Aorta (tissue), 5 donors: ENCODE measurements at places on chromosomes 6 and 20.
A peak's percentile ranks its signal among the peaks of the same experiment; 100 is the strongest.

- H3K27me3 ChIP-seq, result no peaks in the 10 kb centered on the region
- no peak overlapping the region for H3K4me3 ChIP-seq
- no peak overlapping the region for H3K27ac ChIP-seq
- H3K4me1 ChIP-seq, result no peaks in the 10 kb centered on the region
- H3K36me3 ChIP-seq, result no peaks in the 10 kb centered on the region
These were observed 83.3 kb upstream of the TGM3 start for GRCh38 chr20:2212456-2213015.

DNA sequence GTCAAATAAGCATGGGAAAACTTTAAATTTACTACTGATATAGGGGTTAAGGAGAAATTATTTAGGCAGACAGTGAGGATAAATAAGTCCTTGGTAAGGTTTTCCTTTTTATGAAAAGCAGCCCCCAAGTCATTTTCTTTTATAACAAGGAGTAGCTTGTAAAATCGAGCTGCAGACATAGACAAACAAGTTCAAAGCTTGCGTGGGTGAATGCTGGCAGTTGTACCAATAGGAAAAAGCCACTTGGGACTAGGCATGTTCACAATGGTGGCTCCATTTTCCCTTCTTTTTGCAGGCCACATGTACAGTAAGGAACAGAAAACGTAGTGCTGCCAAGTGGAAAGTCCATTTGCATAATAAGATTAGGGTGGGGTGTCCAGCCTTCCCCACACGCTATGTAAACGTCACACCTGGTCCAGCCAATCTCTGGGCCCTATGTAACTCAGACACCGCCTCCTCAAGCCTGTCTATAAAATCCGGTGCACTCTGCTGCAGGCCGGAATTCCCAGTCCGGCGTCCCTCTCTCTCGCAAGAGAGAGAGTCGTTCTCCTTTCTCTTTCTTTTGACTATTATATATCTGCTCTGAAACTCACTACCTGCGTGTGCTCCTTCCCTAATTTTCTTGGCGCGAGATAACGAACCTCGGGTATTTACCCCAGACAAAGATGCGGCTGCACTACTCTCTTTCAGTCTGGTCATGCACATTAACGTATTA, 217.1 kb upstream of the MAN1A1 start:
- H3K27ac ChIP-seq, result no peak overlapping the region
- DNase-seq, result no peak
- no peaks in the 10 kb centered on the region for H3K4me1 ChIP-seq

DNA sequence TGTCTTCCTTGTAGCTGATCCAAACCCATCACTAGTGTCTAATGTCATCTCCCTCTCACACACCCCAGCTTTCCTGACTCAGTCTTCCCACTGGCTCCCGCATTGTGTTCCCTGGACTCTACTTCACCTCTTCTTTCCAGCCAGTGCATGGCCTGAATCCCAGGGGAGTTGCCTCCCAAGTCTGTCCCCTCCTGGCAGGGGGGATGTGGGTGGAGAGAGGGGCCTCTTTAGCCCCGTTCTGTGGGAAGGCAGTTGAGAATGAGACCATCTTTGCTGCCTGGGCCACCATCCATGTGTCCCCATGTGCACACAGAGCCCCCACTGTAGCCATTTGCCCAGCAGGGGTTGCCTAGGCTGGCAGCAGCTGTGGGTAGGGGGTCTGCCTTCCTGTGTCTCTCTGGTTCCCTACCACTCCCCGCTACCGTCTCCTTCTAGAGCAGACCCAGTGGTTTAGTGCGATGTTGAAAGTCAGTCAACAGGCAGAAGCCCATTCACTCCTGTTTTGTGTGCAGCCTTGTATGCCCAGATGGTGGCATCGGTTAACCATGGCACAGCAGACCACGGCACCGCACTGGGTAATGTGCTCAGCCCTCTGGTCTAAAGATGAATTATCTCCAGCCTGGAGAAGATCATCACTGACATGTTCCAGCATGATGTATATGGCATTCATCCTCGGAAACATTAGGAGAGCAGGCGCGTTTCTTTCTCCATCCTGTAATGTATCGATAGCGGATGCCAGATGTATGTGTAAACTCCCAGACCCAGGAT, 178.8 kb upstream of the SNX9 start:
- no peaks in the 10 kb centered on the region for H3K4me1 ChIP-seq
- H3K4me3 ChIP-seq, result no peak overlapping the region
- DNase-seq, result peak; percentile 49
- no peaks in the 10 kb centered on the region for H3K27me3 ChIP-seq

- no peaks in the 10 kb centered on the region for H3K36me3 ChIP-seq
- H3K4me3 ChIP-seq, result no peak overlapping the region
- DNase-seq, result no peak
- no peak overlapping the region for H3K27ac ChIP-seq
These were observed 142.2 kb upstream of the ESR1 start for GRCh38 chr6:151665329-151665728.

DNA sequence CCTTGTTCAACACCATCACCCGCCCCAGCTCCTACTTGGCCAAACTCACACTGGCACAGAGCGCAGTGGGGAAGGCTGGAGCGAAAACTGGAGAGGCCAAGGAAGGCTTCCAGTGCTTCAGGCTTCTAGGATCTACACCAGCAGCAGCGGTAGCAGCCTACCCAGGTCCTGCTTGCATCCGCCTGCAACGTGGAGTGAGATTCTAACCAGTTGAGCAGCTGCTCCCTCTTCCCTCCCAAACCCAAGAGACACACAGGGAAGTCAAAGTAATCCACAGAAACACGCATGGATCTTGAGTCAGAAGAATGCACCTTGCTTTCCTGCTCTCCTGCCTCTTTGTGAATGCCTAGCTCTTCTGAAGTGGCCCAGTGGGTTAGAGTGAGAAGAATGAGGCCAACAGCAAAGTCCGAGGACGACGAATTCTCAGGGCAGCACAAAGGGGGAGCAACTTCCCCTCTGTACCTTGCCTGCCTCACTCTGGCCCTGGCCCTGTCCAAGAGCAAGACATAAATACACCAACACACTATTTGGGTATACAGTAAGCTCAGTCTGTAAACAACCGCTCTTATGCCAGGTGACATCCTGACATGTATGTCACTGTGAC, 95.9 kb upstream of the FOXQ1 start:
- no peak overlapping the region for H3K27ac ChIP-seq
- H3K36me3 ChIP-seq, result no peaks in the 10 kb centered on the region
- H3K4me1 ChIP-seq, result no peaks in the 10 kb centered on the region
- no peak for DNase-seq
- no peak overlapping the region for H3K4me3 ChIP-seq
- H3K27me3 ChIP-seq, result no peaks in the 10 kb centered on the region
